Stimulated activated CD8-positive, alpha-beta memory T cell treated with anti-CD3 and anti-CD28 coated beads, Interleukin-12 subunit alpha, Interleukin-12 subunit beta, amount 100 ng/mL, for 1 hour (primary cell): ENCODE measurements at places on chromosomes 2 and 18.

- no peak for DNase-seq
Observed at GRCh38 chr18:46542545-46542944, 114.5 kb downstream of the LOXHD1 start.

DNA sequence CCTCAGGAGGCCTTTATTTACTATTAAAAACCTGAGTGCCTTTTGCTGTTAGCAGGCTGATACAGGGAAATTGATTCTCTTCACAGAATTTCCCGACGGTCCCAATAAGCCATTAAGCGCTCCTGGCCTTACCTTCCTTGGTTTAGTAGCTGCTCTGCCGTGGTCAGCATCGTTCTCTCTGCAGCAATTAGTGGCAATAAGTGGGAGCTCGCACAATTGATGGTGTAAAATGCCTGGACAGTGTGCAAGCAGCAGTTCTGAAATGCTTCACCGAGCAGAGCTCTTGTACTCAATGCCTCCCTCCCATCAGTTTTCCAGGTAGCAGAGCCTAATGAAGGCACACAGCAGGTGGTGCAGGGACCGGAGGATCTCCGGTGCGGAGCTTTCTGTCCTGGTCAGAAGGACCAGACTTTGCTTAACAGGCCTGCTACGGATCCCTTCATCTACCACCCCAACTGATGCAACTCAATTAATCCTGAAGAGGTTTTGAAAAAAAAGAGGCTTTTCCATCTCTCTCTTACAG lies 1.1 kb upstream of the LINC00305 start:
- no peak for DNase-seq

GRCh38 chr2:175036582-175037018 lies 31.4 kb upstream of the CHN1 start:
- no peak for DNase-seq

DNA sequence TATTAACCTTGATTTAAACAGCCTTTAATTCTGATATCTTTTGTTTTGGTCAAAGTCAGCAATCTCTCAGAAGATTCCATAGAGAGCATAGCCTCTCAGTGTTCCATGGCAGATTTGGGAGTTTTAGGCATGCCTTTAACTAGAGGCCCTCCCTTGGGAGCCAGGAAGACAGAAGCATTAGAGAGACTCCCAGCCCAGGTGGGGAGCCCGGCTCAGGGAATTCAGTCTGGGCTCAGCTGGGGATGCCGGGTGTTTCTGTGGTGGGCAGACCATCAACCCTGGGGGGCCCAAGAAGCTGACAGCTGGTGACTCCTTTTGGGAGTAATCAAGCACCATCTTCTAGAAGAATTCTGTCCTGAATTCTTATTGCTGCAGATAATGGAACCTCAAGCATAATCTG lies 99.7 kb upstream of the CELF4 start:
- DNase-seq = no peak

GRCh38 chr18:73258375-73259087 lies 390.7 kb upstream of the NETO1 start:
- no peak for DNase-seq
